Endodermal cell (in vitro differentiated cells): ENCODE measurements at places on chromosomes 7 and 10.

DNA sequence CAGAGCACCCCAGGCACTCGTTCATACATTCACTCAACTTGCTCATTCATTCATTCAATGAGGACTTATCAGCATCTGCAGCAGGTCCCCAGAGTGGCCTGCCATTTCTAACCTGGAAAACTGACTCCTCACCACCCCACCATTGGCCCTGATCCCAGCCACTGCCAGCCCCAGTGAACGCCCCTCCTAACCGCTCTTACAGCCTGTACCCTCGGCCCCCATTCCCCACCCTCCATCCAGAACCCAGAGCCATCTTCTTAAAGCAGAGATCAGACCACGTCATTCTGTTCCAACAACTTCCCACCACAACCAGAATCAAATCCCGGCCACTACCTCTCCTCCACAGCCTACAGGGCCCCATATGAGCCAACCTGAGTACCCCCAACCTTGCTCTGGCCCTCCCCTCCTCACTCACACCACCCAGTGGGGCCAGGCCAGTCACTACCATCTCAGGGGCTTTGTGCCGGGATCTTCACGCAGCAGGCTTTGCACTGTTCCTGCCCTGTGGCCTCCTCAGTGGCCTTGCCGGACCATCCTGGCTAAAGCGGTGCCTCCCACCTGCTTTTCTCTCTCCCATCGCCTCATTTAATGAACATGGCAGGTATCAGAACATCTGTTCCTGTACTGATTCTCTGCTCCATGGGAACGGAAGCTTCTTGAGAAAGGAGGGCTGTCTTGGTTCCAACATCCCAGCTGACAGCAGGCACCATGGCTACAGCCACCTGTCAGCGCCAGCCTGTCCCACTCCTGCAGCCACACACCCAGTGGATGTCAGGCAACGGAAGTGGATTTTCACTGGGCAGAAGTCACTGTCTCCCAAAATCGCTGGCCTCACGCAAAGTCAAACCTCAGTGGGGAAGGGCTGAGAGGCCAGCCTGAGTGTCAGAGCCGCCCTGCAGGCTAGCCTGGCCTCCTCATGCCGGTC is 45.4 kb downstream of the FAM53B start:
- H3K27me3 ChIP-seq = no peaks in the 10 kb centered on the region
- no peak for DNase-seq
- H3K4me1 ChIP-seq = no peaks in the 10 kb centered on the region
- H3K4me3 ChIP-seq = no peak overlapping the region
- H3K36me3 ChIP-seq = peaks cover 20% of the 10 kb centered on the region

- H3K27me3 ChIP-seq = peaks cover 8% of the 10 kb centered on the region
- no peak for DNase-seq
- H3K4me3 ChIP-seq = no peak overlapping the region
- no peaks in the 10 kb centered on the region for H3K36me3 ChIP-seq
- no peak overlapping the region for H3K27ac ChIP-seq
These were observed 274.2 kb upstream of the HABP2 start for GRCh38 chr10:113278664-113279063.

DNA sequence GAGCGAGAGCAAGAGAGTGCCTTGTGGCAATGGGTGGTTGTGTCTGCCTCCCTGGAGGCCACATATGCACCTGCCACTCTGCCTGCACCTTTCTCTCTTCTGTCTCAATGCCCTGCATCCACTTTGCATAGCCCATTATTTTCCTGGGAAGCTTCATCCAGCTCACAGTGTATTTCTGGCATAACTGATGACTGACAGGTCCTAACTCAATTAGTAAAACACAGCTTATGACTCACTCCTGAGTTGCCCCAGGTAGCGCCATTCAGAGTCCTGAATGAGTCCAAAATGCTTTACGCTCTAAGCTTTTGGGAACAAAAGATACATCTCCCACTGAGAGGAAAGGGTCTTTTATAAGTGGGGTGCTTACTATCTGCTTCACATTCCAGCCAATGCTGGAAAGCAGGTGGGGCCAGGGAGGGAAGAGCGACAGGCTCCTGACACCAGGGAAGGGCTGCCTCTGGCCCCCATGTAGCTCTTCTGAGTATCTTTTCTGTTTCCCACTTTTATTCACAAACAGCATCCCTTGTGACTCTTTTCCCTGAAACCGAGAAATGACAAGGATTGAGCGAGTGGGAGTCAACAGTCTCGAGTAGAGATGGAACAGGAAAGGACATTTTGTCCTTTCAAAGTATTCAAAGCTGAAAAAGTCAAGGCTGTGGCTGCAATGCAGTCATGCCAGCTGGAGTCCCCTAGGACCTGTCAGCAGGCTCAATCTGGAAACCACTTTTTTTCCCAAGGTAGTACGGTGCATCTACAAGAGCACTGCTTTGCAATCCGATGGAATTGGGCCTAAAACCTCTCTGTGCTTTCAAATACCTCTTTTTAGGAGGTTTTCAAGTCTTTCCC is 479.3 kb upstream of the PODXL start:
- H3K27ac ChIP-seq = no peak overlapping the region
- H3K4me3 ChIP-seq = no peak overlapping the region
- H3K36me3 ChIP-seq = no peaks in the 10 kb centered on the region
- no peak for DNase-seq
- no peaks in the 10 kb centered on the region for H3K27me3 ChIP-seq
- no peaks in the 10 kb centered on the region for H3K4me1 ChIP-seq

GRCh38 chr10:42926843-42927242 is 144.2 kb downstream of the BMS1 start:
- no peak overlapping the region for H3K27ac ChIP-seq
- no peaks in the 10 kb centered on the region for H3K36me3 ChIP-seq
- H3K27me3 ChIP-seq = no peaks in the 10 kb centered on the region
- H3K4me1 ChIP-seq = no peaks in the 10 kb centered on the region
- DNase-seq = peak; percentile 86
- no peak overlapping the region for H3K4me3 ChIP-seq

GRCh38 chr10:76543655-76544054 is 1094.0 kb downstream of the KCNMA1 start:
- no peaks in the 10 kb centered on the region for H3K36me3 ChIP-seq
- no peak overlapping the region for H3K4me3 ChIP-seq
- H3K27me3 ChIP-seq = no peaks in the 10 kb centered on the region
- no peaks in the 10 kb centered on the region for H3K4me1 ChIP-seq
- no peak for DNase-seq

DNA sequence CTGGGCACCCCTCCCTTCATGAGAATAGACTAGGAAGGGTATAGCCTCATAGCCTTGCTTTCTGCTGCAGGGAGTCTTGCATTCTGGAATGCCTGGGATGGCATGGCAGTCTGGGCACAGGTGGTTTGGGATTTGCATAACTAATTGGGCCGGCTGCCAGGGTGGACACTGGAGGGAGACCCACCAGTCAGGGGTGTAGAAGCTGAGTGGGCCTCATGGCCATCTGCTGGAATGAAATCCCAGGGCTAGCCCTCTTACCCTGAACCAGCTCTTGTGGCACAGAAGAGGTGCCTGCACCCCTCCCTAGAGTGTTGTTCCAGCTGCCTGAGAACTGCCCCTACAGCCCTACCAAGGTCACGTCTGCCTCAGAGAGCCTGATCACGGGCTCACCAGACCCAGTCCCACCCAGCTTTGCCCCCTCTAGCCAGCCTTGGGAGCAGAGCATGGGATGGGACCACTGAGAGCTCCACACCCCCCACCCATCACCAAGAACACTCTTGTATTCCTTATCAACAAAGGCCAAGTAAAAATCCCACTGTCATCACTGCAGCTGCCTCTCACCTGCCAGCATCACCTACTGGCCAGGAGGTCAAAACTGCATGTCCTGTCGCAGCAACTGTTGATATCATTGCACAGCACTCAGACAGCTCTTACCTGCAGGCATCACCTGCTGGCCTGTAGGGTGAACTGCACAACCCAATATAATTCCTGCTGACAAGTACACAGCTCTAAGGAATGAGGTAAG is 148.9 kb downstream of the ZEB1 start:
- peaks cover 11% of the 10 kb centered on the region for H3K36me3 ChIP-seq
- no peak overlapping the region for H3K4me3 ChIP-seq
- H3K27me3 ChIP-seq = no peaks in the 10 kb centered on the region
- no peaks in the 10 kb centered on the region for H3K4me1 ChIP-seq

DNA sequence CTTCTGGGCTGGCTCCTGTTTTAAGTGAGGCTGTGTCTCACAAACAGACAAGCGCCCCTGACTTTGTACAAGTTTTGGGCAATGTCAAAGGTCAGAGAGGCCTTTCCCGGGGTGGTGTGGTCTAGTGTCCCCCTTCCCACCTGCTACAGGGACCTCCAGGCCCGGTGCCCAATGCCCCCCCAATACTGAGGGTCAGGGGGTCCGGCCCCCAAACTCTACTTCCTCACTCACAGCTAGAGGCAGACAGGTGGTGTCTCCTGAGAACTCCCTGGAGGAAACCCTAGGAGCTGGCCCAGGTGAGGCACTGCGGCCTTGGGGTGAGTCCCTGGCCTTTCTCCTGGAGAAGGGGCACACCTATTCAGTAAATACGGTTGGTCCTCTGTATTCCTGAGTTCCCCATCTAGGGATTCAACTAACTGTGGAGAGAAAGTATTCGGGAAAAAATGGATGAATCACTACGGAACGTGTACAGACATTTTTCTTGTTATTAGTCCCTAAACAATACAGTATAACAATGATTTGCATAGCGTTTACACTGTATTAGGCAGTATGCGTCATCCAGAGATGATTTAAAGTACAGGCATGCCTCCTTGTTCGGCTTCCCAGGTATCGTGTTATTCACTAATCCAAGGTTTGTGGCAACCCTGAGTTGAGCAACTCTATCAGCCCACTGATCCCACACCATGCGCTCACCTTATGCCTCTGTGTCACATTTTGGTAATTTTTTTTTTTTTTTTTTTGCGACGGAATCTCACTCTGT is 308.1 kb downstream of the WDR37 start:
- no peaks in the 10 kb centered on the region for H3K36me3 ChIP-seq
- no peaks in the 10 kb centered on the region for H3K27me3 ChIP-seq
- no peaks in the 10 kb centered on the region for H3K4me1 ChIP-seq
- no peak overlapping the region for H3K27ac ChIP-seq

DNA sequence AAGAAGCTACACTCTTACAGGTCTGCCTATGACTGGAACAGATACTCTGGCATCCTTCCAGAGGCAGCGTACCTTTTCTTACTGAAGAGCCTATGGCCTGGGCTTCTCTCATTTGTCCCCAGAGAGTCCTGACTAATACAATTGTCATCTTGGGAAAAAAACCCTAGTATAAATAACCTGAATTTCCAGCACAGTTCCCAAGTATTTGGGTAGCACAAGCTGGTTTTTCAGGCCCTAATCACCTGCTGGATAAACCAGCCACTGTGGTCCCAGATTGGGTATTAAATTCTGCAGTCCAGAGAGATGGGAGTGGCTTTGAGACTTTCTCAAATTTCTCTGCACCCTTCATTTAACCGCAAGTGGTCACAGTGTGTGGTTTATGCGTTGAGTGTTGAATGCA is 186.8 kb upstream of the NEBL start:
- no peak overlapping the region for H3K27ac ChIP-seq
- H3K4me1 ChIP-seq = no peaks in the 10 kb centered on the region
- no peak overlapping the region for H3K4me3 ChIP-seq
- H3K36me3 ChIP-seq = no peaks in the 10 kb centered on the region

GRCh38 chr10:103969436-103969835 is 2.5 kb downstream of the SLK start:
- DNase-seq = no peak
- H3K36me3 ChIP-seq = no peaks in the 10 kb centered on the region
- H3K4me3 ChIP-seq = peak overlapping the region; percentile 100
- no peak overlapping the region for H3K27ac ChIP-seq
- H3K27me3 ChIP-seq = no peaks in the 10 kb centered on the region

GRCh38 chr10:109427411-109427810 is 495.9 kb downstream of the XPNPEP1 start:
- no peak overlapping the region for H3K4me3 ChIP-seq
- H3K4me1 ChIP-seq = no peaks in the 10 kb centered on the region
- no peak overlapping the region for H3K27ac ChIP-seq
- H3K27me3 ChIP-seq = no peaks in the 10 kb centered on the region
- no peak for DNase-seq
- no peaks in the 10 kb centered on the region for H3K36me3 ChIP-seq

DNA sequence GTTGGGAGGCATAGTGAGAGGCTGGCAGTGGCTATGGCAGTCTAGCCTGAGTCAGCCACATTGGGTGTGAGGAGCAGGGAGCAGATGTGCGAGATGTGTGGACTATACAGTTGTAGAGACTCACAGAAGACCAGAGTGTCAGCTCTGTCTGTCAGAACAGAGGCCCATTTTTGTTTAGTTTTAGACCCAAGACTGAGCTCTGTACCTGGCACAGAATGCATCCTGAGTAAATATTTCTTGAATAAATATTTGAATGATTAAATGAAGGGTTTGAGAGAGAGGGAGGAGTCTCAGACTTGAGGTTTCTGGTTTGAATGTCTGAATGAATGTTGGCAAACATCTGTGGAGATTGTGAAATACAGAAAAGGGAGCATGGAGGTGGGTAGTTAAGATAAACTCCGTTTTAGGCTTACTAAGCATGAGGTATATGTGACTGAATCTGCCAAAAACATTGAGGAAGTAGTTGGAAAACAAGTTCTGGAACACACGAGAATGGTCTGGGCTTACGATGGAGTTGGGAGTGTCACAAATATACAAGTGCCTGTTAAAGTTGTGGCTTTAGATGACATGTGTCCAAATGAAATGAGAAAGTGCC is 3.6 kb downstream of the SEC23IP start:
- H3K27me3 ChIP-seq = no peaks in the 10 kb centered on the region
- H3K4me3 ChIP-seq = peak overlapping the region; percentile 34
- H3K36me3 ChIP-seq = peaks cover 53% of the 10 kb centered on the region
- DNase-seq = peak; percentile 6

DNA sequence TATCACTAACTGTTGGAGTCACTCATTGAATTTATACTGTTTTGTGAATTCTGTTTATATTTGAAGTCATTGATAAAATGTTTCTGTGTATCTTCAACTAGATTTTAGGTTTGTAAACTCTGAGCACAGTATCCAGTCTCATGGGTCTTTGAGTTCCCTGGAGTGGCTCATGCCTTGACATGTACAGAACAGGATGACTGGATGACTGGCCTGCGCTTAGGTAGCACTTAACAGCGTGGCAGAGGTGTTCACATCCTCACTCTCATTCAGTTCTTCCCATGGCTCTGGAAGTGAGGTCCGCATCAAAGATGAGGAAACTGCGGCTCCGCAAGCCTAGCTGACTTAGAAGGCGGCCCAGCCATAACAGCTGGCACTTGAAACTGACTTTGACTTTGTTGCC is 576.9 kb downstream of the SUGCT start:
- H3K4me1 ChIP-seq = peaks cover 4% of the 10 kb centered on the region
- H3K27me3 ChIP-seq = no peaks in the 10 kb centered on the region
- DNase-seq = no peak
- H3K4me3 ChIP-seq = no peak overlapping the region

DNA sequence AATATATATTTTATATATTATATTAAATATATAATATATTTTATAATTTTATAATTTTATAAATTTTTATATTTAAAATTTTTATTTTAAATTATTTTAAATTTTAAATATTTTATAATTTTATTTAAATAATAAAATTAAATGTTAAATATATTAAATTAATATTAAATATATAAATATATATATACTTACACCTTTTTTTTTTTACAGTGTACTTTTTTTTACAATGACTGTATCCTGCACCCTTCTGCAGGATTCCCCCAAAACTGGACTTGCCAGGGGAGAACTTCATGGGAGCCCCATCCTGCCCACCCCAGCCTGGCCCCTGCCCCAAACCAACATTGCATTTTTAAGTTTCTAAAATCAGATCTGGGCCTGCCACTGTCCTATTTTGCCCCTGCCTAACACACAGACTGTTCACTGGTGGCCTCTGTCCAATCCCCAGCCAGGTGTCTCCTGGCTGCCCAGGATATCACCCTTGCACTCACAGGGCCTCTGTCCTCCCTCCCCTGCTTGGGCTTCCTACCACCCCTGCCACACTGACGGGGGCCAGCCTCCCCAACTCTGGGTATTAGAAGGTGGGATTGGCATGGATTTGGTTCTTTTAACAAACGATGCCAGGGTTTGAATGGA is 138.0 kb downstream of the ADCY1 start:
- no peaks in the 10 kb centered on the region for H3K27me3 ChIP-seq
- H3K36me3 ChIP-seq = no peaks in the 10 kb centered on the region
- no peaks in the 10 kb centered on the region for H3K4me1 ChIP-seq
- H3K4me3 ChIP-seq = no peak overlapping the region
- no peak for DNase-seq
- no peak overlapping the region for H3K27ac ChIP-seq
